ENCODE measurements at places on chromosomes 16 and 17.
A peak's percentile ranks its signal among the peaks of the same experiment; 100 is the strongest.

DNA sequence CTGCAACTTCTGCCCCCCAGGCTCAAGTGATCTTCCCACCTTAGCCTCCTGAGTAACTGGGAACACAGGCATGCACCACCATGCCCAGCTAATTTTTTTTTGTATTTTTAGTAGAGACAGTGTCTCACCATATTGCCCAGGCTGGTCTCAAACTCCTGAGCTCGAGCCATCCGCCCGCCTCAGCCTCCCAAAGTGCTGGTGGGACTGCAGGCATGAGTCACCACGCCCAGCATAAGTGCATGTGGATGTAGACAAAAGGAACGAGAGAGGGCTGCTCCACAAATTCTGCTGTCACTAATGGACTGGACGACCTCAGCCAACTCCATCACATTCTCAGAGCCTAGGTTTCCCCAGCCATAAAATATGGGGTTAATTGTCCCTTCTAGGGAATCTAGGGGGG is 7.7 kb upstream of the SP2 start:
- no peak overlapping the region for H3K27ac ChIP-seq
- ATAC-seq: no peak
- peaks cover 4% of the 10 kb centered on the region for H3K4me1 ChIP-seq

DNA sequence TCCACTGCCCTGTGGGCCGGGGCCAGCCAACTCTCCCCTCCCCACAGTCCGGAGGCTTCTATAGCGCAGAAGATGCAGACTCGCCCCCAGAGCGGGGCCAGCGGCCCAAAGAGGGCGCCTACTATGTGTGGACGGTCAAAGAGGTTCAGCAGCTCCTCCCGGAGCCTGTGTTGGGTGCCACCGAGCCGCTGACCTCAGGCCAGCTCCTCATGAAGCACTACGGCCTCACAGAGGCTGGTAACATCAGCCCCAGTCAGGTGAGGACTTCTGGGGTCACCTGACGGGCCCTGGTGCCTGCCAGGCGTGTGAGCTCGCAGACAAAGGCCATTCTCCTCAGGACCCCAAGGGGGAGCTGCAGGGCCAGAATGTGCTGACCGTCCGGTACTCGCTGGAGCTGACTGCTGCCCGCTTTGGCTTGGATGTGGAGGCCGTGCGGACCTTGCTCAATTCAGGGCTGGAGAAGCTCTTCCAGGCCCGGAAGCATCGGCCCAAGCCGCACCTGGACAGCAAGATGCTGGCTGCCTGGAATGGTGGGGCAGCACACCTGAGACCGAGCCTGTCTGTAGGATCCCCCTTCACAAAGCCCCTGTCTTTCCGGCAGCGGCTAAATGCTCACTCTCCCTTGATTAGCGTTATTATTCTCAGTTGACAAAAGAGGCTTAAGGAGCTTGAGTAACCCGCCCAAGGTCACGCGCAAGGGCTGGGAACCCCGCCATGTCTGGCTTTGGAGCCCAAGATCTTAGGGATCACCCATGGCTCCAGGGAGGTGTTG is 3.9 kb downstream of the SPATA20 start:
- no peaks in the 10 kb centered on the region for H3K36me3 ChIP-seq
- H3K4me3 ChIP-seq: no peak overlapping the region
- no peak overlapping the region for H3K27ac ChIP-seq
- no peak for ATAC-seq

DNA sequence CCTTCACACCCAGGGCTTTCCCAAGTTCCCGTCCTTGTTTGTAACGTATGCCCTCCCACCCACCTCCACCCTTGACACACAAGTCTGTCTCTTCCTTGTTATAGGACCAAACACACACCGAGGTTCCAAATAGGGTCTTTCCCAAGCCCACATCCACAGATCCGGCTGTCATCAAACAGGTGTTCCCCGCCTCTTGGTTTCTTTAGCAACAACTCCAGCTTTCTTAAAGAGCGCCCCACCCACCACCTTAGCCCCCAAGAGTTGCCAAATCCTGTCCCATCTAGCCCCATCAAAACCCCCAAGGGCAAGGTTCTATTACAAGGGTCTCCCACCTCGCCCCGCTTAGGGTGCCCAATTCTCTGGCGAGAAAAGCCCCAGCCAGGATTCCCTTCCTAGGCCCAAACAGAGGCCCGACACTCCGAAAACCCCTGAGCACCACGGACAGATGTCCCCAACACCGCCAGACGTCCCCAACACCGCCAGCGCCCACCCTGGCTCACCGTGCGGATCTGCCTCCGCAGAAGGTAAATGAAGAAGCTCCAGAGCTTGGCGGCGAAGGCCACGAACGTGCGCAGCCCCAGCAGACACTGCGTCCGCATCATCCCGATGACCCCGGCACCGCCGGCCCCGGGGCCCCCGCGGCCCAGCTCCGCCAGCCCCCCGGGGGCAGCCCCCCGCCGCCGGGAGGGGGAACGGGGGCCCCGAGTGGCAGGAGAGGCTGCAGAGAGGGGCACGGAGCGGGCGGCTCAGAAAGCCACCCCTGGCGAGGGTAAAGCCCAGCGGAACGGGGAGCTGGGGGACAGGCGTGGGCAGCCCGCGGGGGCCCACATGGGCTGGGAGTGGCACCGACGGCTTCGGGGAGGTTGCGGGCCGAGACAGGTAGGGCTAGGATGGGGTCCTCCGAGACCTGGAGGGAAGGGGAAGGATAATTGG is 573 bp downstream of the CTDNEP1 start:
- peak overlapping the region; percentile 96 for H3K27ac ChIP-seq
- H3K27me3 ChIP-seq: no peaks in the 10 kb centered on the region
- peak; percentile 5 for ATAC-seq

DNA sequence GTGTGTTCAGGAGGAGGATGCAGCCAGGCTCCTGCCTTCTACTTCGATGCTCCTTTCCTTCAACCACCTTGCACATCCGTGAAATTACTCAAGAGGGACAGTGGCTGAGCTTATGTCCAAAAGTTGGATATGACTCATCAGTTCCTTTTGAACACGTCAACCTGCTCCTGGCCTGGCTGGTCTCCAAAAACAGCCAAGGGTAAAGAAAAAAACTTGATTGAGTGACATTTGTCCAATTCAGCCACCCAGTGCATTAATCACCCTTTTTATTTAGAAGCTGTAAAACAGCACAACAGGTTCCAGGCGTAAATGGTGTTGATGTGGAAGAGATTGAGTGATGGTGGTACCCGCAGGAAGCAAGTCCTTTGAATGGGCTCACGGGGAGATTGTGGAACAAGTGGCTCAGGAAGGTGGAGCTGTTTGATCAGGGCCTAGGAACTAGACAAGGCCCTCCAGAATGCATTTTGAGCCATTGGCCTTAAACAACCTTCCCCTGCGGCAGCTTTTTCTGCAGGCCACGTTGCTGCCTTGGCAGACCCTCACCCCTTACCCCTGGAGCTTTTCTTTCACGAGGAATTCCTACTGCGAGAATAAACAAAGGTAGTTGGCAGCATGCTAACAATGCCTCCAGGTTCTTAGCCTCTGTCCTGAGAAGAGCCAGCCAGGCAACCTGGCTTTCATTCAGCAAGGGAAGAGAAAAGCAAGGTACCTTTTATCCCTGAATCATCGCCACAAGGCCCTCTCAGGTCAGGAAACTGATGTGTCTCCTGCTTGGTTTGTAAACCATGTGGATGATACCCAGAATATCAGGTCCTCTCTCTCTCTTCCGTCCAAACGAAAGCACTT is 173.3 kb upstream of the CACNG5 start:
- H3K27me3 ChIP-seq: no peaks in the 10 kb centered on the region
- H3K36me3 ChIP-seq: peaks cover 41% of the 10 kb centered on the region
- peaks cover 43% of the 10 kb centered on the region for H3K4me1 ChIP-seq
- peak overlapping the region; percentile 17 for H3K4me3 ChIP-seq

GRCh38 chr17:34567691-34568465 is 11.5 kb upstream of the TMEM132E start:
- ATAC-seq: no peak
- no peaks in the 10 kb centered on the region for H3K4me1 ChIP-seq
- no peak overlapping the region for H3K4me3 ChIP-seq
- no peak overlapping the region for H3K27ac ChIP-seq
- peaks cover 31% of the 10 kb centered on the region for H3K27me3 ChIP-seq

GRCh38 chr16:70381604-70382342 is 35.1 kb downstream of the DDX19A start:
- peak overlapping the region; percentile 94 for H3K27ac ChIP-seq
- no peaks in the 10 kb centered on the region for H3K27me3 ChIP-seq
- ATAC-seq: no peak
- H3K4me3 ChIP-seq: peak overlapping the region; percentile 88
- H3K4me1 ChIP-seq: no peaks in the 10 kb centered on the region
- H3K36me3 ChIP-seq: peaks cover 30% of the 10 kb centered on the region

GRCh38 chr17:41592601-41593305 is 6.1 kb upstream of the KRT14 start:
- H3K27me3 ChIP-seq: peaks cover 11% of the 10 kb centered on the region
- no peak overlapping the region for H3K27ac ChIP-seq
- no peaks in the 10 kb centered on the region for H3K4me1 ChIP-seq

- no peak overlapping the region for H3K4me3 ChIP-seq
- no peaks in the 10 kb centered on the region for H3K36me3 ChIP-seq
- no peak overlapping the region for H3K27ac ChIP-seq
- no peak for ATAC-seq
These were observed 84.6 kb downstream of the RMI2 start for GRCh38 chr16:11429823-11430222.

DNA sequence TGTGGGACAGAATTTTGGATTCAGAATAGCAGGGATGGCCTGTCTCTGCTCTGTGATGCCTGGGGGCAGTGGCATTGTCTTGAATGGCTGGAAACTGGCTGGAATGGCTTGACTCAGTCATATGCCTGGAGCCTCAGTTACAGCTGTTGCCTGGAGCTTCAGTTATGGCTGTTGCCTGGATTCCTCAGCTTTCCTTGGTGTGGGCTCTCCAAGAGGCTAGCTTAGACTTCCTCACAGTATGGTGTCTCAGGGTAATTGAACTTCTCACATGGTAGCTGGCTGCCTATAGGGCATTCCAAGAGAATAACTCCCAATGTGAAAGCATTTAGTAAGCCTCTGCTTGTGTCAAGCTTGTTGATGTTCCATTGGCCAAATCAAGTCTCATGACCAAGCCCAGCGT is 21.1 kb downstream of the KRT23 start:
- no peak for ATAC-seq
- no peak overlapping the region for H3K27ac ChIP-seq
- peaks cover 6% of the 10 kb centered on the region for H3K27me3 ChIP-seq

All from activated T-helper 17 cell treated with anti-CD3 and anti-CD28 coated beads, Interleukin-2, amount 50 U/mL, for 72 hours (primary cell).